ENCODE measurements at places on chromosomes 7 and 10.

DNA sequence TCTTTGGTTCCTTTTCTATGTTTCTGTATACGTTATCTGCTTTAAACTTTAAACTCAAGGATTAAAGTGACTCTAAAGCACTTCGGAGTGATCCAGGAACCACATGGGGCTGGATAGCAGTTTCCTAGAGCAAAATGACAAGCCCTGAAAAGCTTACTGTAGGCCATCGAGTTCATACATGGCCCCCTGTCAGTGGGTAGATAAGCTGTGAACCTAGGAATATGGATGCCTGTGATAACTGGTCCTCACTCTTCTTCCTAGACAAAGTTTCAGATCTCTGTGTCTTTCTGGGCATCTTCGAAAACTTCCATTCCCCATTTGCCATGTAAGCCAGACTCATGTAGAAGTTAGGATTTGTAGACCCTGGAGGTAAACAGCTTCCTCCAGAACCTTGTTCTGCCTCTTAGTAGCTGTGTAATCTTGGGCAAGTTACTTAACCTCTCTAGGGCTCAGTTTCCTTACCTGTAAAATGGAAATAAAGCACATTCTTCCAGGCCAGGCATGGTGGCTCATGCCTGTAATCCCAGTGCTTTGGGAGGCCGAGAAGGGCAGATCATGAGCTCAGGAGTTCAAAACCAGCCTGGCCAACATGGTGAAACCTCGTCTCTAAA is 49.3 kb upstream of the KMT2E start:
- DNase-seq = no peak

DNA sequence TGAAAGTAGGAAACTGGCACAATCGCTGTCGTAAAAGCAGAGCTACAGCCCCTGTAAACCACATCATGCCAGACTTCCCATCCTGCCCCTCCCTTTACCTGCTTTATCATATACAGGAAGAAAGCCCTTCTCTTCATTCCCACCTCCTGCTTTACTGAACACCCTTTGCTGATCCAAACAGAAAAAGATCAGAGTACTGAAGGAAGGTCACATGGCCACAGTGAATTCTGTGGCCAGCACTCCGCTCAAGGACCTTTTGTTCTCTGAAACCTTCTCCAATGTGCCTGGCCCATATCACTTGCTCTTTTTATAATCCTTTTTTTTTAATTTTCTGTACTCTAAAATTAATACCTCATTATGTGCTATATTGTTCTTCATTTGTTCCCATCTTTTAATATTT is 108.8 kb upstream of the LRGUK start:
- DNase-seq = no peak

DNA sequence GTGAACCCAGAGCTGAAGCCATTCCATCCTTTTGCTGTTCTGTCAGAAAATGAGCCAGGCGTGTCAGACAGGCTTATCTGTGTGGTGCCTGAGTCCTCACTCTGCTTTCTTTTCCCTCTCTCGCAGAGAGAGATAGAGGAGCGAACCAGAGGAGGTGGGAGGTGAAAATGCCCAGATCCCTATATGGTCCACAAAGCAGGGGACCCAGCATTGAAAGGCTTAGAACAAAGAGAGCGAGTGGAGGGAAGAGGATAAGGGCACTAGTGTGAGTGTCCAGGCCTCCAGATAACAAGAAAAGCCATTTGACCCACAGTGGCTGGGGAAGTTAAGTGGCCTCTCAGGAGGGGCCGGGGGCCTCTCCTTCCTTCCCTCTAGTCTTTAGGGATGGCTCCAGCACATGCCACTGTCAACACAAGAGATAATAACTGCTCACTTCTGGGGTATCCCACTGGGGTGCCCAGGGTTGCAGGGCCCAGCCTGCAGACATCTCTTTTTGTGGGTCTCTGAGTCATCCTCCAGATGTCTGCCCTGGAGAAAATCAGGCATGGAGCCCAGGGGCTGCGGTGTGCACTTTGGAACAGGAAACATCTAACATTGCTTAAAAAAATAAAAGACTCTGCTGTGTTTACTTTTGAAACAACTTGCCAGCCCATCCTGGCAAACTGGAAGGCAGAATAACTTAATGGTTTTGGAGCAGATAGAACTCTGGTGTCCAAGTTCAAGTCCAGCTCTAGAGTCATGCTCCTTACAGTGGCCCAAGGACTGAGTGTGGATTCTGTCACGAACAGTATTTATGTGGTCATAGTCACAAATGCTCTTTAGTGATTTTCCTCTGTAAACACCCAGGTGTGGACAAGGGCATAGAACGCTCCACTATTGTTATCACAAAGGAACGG is 189.5 kb downstream of the CXCL12 start:
- DNase-seq = no peak

DNA sequence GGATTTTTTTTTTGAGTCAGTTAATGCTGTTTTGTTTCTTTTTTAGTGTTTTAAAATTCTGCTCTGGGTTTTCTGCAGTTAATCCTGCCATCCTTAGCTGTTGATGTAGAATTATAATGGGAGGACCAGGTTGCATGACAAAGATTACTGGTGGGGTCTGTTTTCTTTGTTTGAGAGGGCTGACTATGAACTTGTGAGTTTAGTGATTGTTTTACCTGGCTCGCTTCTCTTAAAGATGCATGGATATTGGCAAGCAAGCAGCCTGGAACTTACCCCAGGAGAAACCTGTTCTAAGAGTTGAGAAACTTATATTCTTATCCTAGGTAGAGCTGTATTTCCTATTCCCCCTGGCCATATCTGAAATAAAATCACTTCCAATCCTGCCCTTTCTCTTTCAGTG is 727.8 kb downstream of the GRM8 start:
- no peak for DNase-seq

DNA sequence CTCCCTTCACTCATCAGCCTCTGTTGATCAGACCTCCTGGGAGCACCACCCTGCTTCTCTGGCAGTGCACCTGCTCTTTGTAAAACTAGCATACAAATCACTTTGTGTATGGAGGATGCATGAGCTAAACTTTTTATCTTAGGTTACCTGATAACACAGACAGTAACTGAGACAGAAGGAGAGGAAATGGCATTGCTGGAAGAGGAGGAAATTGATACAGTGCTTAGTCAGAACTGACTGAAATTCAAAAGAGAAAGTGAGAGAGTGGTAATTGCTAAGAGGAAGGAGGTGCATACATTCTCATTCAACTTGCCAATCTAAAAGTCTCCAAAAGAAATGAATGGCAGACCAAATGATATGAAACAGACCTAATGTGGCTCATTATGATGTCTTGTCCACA is 1120.7 kb downstream of the GATA3 start:
- DNase-seq = no peak

- no peak for DNase-seq
These were observed 55.7 kb downstream of the ADK start for GRCh38 chr10:74206746-74207145.

- DNase-seq = no peak
These were observed 2.9 kb upstream of the ZNF33A start for GRCh38 chr10:38007551-38007950.

DNA sequence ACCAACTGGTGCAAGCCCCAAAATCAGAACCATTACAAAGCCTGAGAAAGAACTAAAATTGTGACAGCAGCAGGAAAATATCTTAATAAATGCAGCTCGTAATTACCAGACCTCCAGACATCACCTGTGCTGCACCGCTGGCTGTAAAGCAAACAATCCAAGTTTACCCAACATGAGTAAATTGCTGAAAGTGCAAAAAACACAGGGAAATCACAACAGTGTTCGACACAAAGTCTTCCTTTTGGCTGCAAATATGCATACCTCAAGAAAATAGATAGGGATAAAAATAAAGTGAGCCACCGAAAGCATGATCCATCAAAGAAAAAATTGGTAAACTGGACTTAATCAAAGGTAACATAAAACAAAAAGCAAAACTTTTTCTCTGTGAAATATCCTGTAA is 101.7 kb downstream of the SLC16A9 start:
- DNase-seq = no peak

DNA sequence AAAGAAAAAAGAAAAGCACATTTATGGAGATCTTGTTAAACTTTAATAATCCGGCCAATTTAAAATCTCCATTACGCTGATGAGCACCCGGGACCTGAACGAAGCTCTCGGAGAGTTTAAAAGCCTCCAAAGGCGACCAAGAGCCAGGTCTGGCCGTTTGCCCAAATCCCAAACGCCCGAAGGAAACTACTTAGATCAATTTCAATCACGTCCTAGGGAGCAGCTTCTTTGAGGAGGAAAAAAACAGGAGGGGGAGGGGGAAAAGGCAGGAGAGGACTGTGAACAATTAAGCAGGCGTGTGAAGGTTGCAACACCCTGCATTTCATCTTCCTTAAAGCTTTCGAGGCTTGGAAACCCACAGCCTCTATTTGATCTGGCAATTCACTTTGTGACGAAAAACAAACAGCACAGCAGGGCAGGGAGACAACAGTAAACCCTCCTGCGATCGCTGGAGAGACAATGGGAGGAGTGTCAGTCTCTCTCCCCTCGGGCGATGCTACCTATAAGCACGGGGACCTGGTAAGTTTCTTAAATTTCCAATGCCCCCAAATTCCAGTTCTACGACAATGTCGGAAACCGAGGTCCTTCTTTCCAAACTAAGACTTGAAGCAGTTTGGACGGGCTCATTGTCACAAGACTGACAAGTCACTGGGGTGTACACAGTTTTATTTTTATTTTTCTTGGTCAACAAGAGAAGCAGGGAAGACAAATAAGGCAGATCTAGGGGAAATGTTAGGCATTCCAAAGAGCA is 1.2 kb downstream of the KLF6 start:
- no peak for DNase-seq

DNA sequence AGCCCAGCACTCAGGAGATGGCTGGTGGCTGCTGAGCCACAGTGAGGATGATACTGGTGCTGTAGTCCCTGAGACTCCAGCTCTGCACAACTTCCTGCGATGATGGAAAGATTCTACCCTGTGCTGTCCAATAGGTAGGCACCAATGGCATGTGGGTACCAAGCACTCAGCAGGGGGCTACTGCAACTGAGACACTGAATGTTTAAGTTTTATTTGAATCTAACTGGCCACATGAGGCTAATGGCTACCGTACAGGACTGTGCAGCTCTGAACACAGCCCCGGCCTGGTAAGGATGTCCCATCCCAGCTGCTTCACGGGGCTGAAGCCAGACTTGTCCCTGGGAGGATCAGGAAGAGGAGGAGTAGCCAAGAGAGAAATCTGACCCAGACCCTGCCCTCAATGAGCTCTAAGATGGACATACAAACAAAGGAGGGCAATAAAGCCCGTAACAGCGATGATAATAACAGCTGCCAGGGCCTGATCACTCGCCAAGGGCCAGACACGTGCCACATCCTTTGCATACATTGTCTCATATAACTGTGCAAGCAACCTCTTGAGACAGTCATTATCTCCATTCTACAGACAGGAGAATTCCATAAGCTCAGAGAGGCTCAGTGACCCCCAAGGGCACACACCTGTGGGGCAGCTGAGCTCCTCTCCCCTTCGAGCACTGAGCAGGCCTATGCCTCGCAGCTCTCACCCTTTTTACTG is 3.8 kb downstream of the GPRIN2 start:
- DNase-seq = no peak

DNA sequence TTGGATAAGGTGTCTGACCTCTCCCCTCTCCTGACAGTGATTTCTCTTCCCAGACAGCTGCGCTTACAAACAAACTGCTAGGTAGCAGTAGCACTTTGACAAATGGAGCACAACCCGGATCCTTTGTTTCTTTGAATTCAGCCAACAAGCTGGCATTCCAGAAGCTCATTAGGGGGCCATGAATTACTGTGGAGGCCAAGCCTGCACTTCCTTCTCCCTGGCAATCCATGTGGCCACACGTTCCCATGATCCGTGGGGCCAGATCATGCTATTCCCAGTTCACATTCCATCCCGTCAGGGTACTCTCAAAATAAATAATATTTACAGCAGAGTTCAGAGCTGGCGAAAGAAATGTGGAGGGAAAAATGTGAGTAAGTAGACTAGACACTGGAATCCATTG is 172.4 kb downstream of the PRPF18 start:
- DNase-seq = no peak

GRCh38 chr7:68006619-68007018 is 1010.0 kb downstream of the TYW1 start:
- no peak for DNase-seq

DNA sequence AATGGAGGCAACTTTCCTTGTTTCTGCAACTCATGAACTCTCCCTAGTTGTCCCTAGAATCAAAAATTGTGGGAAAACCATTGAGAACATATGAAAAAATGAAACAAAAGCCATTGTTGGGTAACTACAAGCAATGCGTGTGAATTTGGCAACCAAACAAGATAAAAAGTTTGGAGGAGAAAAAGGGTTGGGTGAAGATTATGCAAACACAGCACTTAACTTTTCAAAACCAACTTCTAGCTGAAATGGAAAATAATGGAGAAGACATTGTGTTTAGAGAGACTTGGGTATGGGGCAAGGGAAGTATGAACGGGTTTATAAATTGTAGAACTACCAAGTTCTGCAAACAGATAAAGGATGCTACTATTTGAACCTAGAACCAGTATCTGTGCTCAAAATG is 89.0 kb upstream of the SVIL start:
- DNase-seq = no peak

DNA sequence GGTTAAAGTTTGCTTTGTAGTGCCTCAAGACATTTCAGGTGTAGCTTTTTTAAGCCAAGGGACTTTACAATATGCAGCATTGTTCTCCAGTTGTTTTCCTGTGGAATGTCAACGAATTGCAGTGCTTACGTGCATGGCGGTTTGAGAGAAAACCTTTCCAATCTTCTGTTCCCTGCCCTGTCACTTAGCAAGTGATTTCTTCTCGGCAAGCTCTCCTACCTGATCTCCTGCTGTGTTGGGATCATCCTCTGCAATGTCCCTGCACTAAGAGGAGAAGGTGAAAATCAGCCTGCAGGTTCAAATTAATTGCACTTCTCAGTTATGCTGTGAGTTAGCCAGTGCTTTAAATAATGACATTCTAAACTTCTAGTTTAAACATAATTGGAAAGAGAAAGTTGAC is 197.6 kb upstream of the FZD1 start:
- DNase-seq = no peak

DNA sequence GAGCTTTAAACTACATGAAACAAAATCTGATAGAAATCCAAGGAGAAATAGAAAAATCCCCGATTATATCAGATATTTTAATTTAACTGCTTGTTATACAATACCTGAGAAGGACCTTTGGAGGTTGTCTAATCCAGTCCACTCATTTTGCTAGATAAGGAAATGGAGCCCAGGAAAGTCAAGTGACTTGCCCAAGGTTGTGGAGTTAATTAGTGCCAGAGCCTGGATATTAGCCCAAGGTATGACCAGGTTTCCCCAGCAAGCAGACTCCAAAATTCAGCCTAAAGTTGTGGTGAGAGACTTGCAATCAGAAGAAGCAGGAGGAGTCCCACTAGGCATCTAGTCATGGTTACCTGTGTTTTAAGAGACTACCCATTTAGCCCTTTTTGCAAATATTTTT is 11.7 kb upstream of the EEPD1 start:
- DNase-seq = no peak
